HT-29 (cell line): ENCODE measurements at places on chromosomes 7 and 10.

GRCh38 chr10:91034494-91035159 lies 113.7 kb upstream of the ANKRD1 start:
- DNase-seq = no peak

DNA sequence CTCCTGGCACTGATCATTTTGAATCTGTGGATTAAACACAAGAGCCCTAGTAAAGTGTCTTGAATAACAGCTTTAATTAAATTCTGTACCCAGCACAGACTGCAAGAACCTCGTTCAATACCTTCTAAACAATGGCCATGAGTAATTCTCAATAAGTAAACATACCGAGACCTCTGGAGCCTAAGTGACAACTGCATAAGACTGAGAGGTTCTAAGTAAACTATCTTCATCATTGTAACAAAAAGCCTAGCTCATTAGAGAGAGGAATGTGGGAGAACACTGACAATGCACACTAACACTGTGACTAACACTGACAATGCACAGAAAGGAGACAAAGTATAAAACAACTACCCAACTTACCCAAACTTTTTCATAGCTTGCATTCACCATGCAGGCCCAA lies 117.4 kb downstream of the ELAPOR2 start:
- DNase-seq = no peak

- peak; percentile 77 for DNase-seq
Measured at GRCh38 chr10:122126763-122127659, 138.0 kb downstream of the TACC2 start.

GRCh38 chr10:74887614-74888284 lies 61.3 kb downstream of the KAT6B start:
- no peak for DNase-seq

- no peak for DNase-seq
Measured at GRCh38 chr10:74921744-74922143, 95.3 kb downstream of the KAT6B start.

DNA sequence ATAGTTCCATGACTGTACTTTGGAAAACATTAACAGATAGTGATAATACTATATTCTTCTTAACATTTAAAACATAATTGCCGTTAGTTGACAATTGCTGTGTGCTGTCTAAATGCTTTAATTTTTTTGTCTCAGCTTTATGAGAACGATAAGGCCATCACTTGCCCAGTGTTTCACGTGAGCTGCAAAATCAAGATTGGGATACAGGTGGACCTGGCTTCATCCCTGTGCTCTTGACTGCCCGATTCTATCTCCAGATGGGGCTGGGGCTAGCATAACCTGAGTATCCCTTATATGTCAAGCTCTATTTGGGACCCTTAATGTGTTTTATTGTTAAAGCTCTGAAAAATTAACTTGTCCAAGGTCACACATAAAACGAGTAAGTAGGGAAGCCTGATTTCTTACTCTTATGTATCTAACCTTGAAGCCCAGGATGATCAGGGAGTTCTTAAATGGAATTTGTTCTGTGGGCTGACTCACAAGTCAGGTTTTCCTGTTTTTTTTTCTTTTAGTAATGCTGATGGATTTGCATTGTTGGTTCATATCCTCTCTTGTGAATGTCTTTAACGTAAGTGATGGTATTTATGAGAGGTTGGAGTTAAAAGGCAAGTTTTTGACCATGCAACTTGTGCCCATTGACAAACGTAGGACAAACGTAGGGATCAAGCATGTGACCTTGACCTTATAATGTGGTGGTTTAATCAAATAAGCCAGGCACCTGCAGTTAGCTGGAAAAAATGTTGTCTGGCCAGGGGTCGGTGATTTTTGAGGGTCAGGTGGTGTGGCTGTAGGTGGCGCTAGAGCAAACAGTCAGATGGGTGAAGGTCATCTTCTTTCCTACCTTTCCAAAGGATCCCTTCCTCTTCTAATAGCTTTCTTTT lies 3.6 kb downstream of the PRKAR2B start:
- no peak for DNase-seq

DNA sequence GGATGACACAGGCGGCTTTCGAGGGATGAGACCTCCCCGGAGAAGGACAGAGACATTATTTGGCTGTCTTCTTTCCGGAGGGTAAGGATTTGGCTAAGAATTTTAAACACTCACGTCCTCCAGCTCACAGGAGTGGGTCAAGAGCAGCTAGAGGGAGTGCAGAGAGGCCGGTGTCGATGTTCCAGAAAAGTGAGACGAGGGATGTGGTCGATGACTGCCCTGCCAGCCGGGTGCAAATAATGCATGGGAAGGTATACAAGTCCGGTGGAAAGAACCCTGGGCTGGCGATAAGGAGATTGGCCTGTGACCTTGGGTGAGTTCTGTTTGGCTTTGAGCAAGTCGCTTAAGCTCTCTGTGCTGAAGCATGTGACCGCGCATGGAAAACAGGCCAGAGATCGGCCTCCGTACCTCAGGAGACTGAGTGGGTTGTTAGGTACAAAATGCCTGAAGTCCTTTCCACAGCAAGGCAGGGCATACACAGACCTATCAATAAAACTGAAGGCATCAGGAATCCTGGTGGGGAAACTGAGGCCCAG lies 149.1 kb downstream of the UBE2H start:
- DNase-seq = no peak

GRCh38 chr7:92714280-92714679 lies 122.1 kb downstream of the CDK6 start:
- no peak for DNase-seq

DNA sequence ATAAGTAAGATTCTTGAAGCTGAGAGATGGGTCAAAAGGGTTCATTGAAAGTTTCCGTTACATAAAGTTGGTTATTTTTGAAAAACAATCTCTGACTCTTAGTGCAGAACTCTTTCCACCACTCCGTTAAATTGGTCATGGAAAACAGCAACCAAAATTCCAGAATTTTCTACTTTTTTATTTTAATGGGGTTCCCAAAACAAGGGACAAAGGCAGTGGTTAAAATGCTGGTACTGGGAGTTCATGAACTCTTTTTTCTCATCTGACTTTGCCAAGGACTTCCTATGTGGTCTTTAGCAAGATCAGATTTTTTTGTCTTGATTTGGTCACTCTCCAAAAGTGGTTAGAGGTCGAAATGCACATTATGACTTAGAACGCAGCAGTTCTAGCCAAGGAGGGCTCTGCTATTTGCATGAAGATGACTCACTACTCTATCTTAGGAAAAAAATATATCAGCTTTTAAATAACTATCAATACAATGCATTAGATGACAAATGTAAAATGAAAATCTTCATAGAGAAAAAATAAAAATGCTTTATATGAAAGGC lies 145.7 kb downstream of the REEP3 start:
- DNase-seq = no peak

GRCh38 chr7:27464970-27465369 lies 197.7 kb downstream of the HIBADH start:
- no peak for DNase-seq

GRCh38 chr10:113057948-113058522 lies 108.0 kb downstream of the TCF7L2 start:
- no peak for DNase-seq

GRCh38 chr10:16814012-16814411 lies 3.2 kb downstream of the RSU1 start:
- DNase-seq = no peak

GRCh38 chr7:149860821-149861727 lies 12.7 kb upstream of the ATP6V0E2 start:
- DNase-seq = no peak

- DNase-seq = no peak
Measured at GRCh38 chr7:38801786-38802185, 107.2 kb downstream of the VPS41 start.

DNA sequence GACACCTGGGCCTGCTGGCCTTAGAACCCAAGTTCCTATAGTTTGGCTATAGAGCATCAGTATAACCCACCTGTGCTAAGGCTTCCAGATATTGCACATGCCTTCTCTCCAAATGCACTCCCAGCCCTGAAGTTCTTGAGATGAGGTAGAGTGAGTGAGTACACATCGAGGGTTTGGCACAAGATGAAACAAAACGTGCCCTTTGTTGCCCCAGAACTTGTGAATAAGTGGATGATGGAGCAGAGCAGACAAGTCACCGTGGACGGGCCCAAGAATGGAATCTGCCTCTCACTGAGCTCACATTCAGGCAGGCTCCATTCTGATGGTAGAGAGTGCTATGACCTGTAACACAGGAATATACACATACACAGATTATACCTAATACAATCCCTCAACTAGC lies 73.0 kb upstream of the STK17A start:
- no peak for DNase-seq

GRCh38 chr7:84073186-84073875 lies 121.3 kb downstream of the SEMA3A start:
- DNase-seq = no peak

GRCh38 chr7:22586101-22586785 lies 86.3 kb upstream of the STEAP1B start:
- DNase-seq = no peak

DNA sequence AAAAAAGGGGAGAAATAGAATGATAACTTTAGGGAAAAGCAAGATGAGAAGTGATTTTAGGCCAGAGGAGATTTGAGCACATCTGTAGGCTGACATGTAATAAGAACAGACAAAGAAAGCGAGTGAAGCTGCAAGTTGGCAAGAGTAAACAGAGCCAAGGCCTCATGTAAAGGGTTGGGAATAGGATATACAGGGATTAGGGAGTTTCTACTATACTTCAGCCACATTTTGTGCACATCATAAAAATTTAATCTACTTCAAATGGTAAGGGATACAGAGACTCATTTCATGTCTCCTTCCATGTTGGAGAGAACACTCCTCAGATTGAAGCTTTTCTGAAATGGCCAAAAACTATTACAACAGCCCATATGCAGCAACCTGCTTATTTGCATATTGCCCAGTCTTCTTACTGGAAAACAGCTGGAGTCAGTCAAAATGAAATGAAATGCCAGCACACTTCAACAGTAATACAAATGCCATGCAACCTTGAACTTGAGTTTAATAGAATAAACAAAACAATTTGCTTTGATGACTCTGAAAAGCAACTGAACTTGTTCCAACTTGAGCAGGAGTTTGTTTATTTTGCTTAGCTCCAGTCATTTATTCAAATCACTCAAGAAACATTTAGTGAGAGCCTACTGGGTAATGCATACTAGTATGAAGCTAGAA lies 49.9 kb downstream of the NRCAM start:
- DNase-seq = no peak

DNA sequence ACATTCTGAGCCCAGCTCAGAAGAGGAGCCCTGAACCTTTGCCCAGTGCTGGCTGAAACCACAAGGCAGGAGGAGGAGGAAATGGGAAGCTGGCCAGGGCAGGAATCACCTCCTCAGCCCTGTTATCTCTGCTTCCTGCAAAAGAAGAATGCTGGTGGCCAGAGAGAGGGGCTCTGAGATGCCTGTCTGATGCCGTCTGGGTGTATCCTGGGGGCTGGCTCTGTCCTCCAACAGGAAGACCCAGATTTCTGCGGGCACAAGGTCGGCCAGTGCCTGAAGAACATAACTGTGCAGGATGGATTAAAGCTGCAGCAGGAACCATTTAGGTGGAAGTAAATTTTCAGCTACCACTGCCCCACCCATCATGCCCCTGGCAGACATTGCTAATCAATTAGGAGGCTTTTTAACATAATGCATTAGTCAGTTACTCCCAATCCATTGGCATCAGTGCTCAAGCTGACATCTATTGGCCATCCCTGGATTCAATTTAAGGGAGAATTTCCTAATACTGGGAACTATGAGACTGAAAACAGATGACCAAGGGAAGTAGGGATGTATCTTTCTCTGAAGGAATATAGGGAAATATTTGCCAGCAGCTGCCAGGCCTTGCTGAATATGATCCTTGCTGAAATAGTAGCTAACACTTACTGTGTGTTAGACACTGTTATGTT lies 67.7 kb downstream of the COL13A1 start:
- peak; percentile 87 for DNase-seq

DNA sequence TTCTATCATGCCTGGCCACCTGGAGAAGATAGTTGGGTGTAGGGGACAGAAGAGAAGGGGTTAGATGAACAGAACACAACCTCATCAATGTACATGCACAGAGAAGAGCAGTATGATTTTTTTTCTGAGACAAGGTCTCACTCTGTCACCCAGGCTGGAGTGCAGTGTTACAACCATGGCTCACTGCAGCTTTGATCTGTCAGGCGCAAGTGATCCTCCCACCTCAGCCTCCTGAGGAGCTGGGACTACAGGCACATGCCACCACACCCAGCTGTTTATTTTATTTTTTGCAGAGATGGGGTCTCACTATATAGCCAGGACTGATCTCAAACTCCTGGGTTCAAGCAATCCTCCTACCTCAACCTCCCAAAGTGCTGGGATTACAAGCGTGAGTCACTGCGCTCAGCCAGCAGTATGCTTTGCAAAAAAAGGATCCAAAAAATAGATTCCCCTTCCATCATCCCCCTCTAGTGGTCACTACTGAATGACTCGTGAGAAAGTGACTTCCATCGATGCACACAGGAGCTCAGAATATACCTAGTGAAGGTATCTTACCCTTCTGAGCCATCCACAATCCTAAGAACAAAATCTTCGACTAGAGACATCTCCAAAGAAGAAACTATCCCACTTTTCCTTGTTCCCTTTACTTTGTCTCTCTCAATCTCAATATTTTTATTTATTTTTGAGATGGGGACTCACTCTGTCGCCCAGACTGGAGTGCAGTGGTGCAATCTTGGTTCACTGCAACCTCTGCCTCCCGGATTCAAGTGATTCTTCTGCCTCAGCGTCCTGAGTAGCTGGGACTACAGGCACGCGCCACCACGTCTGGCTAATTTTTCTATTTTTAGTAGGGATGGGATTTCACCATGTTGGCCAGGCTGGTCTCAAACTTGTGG lies 21.0 kb downstream of the ZCWPW1 start:
- peak; percentile 72 for DNase-seq

- peak; percentile 75 for DNase-seq
Measured at GRCh38 chr7:116786791-116787443, 75.5 kb upstream of the CAPZA2 start.

DNA sequence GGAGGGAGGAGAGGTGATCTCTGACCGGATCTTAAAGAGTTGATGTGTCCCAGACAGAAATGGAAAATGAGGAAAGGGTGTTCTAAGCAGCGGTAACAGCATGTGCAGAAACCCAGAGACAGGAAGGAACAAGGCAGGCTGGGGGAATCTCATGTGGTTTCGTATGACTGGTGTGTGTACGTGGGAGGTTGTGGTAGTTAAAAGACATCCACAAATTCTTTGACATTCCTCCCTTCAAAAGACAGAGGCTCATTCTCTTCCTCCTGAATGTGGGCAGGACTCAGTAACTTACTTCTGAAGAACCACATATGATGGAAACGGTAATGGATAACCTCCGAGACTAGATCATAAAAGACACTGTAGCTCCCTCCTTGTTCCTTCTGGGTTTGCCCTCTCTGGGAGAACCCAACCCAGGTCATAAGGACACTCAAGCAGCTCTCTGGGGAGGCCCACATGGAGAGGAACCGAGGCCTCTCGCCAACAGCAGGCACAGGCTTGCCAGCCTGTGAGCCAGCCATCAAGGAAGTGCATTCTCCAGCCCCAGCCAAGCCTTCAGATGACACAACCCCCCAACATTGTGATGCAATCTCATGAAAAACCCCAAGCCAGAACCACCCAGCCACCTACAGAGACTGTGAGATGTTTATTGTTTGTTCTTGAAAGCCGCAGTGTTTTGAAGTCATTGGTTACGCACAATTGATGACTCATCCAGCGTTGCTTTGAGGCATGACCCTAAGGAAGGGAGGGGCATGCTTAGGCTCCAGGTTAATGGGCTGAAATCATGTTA lies 116.0 kb downstream of the SLIT1 start:
- DNase-seq = peak; percentile 97
